ENCODE measurements at places on chromosomes 2 and 18.

DNA sequence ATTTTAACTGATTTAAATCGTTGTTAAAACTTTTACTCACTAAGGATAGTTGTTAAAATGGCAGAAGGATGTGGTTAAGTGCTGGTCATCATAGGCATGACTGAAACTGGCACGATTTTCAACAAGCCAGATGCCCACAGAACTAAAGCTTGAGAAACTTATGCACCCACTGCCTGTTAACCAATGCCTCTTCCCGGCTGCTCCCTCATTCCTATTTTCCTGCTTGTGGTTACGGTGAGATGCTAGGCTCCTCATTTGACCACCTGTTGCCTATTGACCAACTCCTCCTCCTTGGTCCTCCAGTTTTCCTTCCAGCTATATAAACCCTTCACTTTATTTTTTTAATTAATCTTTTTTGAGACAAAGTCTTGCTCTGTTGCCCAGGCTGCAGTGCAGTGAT lies 238.7 kb downstream of the TFCP2L1 start:
- no peak for DNase-seq

GRCh38 chr2:169002161-169002738 lies 28.9 kb downstream of the ABCB11 start:
- no peak for DNase-seq

DNA sequence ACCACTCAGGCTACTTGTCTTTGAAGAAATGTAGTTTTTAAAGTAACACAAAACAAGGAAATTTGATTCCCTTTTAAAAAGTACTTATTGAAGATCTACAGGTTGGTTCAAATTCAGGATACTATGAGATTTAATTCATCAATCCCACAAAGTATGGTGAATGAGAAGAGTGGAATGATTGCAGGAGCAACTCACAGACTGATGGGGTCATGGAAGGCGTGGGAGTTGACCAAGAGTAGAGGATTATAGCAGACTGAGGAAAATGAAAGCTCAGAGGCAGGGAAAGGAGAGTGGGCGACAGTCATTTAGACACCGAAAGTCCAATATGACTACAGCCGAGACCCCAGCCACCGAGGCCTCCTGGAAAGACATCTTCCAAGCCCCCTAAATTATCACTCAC lies 12.5 kb upstream of the DAPL1 start:
- no peak for DNase-seq

DNA sequence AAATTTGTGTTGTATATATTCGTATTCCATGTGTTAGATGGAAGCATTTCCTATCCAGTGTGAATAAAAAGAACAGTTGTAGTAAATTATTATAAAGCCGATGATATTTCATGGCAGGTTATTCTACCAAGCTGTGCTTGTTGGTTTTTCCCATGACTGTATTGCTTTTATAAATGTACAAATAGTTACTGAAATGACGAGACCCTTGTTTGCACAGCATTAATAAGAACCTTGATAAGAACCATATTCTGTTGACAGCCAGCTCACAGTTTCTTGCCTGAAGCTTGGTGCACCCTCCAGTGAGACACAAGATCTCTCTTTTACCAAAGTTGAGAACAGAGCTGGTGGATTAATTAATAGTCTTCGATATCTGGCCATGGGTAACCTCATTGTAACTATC lies 138.8 kb downstream of the GFPT1 start:
- no peak for DNase-seq

- DNase-seq, result no peak
Measured at GRCh38 chr18:80115035-80115434, 6.0 kb downstream of the ADNP2 start.

- no peak for DNase-seq
Measured at GRCh38 chr2:96541398-96542152, 5.0 kb downstream of the ARID5A start.

- DNase-seq, result no peak
Measured at GRCh38 chr18:48989304-48990303, 38.8 kb upstream of the SMAD7 start.

DNA sequence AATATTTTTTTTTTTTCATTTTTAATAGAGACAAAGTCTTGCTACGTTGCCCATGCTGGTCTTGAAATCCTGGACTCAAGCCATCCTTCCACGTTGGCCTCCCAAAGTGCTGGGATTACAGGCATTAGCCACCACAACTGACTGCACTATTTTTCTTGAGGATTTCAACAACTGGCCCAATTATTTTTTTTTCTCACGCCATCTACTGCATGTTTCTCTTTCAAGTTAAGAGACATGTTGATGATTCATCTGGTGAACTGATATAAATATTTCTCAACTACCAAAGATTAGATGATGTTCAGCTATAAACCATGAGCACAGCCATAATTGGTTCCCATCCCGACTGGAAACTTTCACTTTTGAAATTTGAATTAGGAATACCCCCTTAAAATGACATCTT lies 688.4 kb upstream of the SYT4 start:
- no peak for DNase-seq

DNA sequence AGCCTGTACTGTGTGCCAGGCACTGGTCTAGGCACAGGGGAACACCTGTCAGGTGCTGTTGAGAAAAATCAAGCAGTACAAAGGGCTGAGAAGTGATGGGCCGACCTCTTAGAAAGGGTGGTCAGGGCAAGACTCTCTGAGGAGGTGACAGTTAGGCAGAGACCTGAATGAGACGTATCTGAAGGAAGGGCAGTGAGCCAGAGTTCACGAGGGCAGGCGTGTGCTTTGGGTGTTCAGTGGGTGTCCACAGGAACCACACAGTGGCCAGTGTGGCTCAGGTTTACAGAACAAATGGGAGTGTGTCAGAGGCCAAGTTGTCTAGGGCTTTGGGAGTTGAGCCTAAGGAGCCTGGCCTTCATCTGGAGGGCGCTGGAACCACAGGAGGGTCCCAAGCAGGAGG lies 6.2 kb downstream of the ARMC9 start:
- DNase-seq, result no peak

DNA sequence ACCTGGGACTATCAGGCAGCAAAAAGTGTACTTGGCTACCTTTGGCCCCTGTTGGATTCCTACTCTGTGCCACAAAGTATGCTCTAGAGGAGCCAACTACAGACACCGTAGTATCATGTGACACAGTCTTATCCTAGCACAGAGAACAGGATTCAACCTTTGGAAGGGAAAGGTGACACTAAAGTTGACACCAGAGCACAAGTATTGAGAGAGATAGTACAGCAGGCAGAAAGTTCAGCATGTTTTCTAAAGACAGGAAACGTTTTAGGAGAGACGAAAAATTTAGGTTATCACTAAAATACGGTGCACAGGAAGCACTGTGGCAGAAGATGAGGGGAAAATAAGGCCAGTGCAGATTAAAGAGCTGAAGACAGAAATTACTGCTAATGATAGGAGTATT lies 18.6 kb downstream of the SMAD2 start:
- DNase-seq, result no peak

DNA sequence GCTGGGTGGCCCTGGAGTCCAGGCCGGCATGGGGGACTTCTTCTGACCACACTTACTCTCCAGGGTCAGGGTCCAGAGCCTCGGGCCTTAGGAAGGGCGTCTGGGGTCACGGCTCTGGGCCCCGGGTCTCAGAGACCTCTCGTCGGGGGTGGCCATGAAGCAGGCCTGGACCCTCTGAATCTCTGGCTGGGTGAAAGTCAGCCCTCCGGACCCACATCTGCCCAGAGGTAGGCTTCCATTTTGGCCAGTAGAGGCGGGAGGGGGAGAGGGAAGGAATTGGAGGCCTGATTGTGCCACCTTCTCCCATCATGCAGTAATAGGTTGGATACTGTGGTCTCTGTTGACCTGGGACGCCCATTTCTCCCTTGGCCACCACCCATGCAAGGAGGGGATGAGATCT lies 125.3 kb upstream of the GPC1 start:
- DNase-seq, result no peak

DNA sequence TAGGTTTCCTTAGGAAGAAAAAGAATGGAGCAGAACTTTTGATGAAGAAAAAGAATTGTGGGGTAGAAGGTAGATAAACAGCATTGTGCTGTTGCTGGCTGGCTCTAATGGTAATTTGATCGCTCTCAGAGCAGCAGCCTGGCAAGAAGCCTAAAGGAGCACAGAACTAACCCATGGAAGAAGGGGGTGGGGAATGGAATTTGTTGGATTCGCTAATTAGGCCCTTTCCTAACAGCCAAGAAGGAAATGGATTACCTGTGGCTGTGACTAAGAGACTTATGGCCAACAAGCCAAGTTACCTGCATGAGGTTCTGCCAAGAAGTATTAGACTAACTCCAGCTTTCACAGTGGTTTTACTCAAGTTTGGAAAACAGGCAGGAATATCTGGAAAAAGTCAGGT lies 210.6 kb downstream of the IKZF2 start:
- no peak for DNase-seq

GRCh38 chr18:3547891-3548615 lies 98.1 kb downstream of the TGIF1 start:
- DNase-seq, result no peak

GRCh38 chr2:225998653-225999052 lies 599.1 kb downstream of the NYAP2 start:
- no peak for DNase-seq

GRCh38 chr18:11031966-11032365 lies 117.4 kb downstream of the PIEZO2 start:
- DNase-seq, result no peak

DNA sequence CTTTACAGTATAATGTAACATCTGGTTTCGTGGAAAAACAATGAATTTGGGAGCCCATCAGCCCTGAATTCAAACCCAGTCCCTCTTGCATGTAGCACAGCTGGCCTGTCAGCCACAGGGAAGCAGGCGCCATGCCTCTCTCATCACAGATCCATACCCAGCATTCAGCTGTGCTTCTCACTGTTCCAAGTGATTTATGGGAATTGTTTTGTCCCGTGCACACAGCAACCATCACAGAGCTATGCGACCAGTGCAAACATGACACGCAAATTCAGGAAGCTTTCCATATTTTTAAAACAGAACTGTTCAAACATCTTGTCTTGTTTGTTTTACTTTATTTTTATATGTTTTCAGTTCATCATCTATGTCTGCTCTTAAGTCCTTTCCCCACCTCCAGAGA lies 496.1 kb downstream of the EIPR1 start:
- DNase-seq, result no peak

- DNase-seq, result no peak
Measured at GRCh38 chr2:201959626-201960025, 74.0 kb upstream of the FZD7 start.

DNA sequence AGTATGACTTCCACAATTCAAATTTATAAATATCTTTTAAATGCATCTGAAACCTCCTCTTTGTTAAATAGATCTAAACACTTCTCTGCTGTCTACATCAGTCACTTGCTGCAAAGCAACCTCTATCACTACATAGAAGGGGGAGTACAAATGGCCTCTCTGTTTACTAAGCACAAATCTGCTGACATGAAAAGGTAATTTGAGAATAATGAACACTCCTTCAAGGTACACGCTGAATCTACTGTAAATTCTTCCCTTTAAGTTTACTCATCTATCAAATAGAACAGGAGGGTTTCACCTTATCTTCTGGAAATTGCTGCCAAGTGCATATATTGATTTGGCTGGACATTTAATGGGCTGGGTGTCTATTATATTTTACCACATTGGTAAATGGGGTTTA lies 879.6 kb downstream of the SUCLG1 start:
- DNase-seq, result no peak

DNA sequence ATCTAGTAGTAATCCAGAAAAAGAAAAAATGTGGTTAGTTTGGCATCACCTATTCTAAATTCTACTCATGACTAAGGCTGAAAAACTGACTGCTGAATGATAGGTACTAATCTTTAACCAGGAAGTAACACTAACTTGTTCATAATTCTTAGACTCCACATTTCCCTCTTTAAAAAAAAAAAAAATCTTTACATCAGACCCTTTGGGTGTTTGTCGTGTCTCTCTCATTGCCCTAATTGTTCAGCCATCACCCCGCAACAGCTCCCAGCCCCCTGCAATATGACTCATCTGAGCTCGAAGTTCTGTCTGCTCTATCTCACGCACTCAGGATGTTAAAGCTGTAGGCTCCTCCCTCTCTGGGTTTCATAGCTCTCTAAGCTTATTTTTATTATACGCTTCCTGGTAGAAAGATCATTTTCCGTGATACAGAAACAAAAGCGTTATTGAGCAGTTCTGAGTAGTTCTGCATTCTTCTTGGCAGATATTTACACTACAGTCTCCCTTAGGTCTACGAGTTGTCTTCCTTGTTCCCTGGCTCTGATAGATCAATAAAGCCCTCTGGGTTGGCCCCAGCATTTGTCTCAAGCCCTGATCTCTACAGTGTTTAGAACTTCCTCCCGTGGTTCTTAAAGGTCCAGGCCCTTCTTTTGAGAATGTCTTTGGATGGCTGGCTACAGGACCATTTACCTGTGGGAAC lies 95.6 kb downstream of the TNFRSF11A start:
- DNase-seq, result no peak

GRCh38 chr2:105504459-105504858 lies 105.6 kb upstream of the FHL2 start:
- DNase-seq, result no peak

GRCh38 chr2:176567361-176567760 lies 298.1 kb downstream of the MTX2 start:
- DNase-seq, result no peak

DNA sequence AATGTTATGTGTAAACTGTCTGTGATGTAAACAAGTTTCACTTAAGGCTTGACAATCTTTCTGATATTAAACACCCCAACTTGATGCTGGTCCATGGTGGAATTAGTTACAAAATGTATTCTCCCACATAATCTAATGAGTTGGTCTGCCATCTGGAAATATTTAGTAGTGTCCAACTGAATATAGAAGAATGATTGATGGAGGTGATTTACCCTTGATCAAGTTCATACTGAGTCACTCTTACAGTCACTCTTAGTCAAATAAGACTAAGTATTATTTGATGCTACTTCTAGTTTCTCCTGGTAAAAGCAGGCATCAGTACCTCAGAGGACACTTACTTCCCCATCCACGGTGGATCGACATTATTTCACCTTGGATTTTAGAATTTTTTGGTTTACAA lies 198.1 kb downstream of the SATB2 start:
- DNase-seq, result no peak

GRCh38 chr2:36413218-36413617 lies 57.6 kb downstream of the CRIM1 start:
- DNase-seq, result no peak

GRCh38 chr18:69948919-69949537 lies 1.4 kb upstream of the CD226 start:
- DNase-seq, result no peak

DNA sequence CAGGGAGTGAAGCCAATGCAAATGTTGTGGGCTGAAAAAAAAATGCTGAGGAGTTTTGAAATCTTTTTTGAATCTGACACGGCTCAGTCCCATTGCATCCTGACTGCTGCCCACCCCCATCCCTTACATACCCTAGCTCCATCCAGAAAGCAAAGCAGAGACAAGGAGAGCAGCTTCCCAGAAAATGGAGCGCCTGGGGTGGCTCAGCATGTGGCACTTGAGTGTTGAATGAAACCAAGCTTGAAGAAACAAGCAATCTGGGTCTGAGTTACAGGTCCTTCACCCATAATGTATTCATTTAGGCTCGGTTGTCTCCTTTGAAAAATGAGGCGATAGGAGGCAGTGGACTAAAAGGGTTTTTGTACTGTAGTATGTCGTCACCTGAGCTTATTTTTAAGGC lies 244.2 kb upstream of the ACVR2A start:
- no peak for DNase-seq

GRCh38 chr2:164947281-164947680 lies 8.0 kb downstream of the SLC38A11 start:
- no peak for DNase-seq

Data from H54 (cell line).